ENCODE measurements at places on chromosomes 5 and 9.

GRCh38 chr9:69252436-69252835 lies 72.6 kb upstream of the ENTREP1 start:
- no peak for DNase-seq

- no peak for DNase-seq
Measured at GRCh38 chr5:151581347-151581746, 9.8 kb downstream of the FAT2 start.

DNA sequence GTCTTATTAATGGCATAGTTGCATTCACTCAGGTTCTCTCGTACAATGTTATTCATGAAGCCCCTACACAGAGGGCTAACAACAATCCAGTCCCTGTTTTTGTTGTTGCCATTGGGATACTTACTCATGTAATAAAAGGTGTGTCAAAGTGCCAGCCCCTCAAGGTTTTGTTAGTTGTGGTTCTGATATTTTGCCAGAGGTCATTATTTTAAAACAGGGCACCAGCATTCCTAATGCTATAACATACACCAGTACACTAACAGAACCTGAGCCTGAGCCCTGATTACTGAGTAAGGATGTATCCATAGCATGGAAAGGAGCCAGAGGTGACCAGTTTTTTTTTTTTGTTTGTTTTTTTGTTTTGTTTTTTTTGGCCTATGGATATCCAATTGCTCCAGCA lies 50.2 kb downstream of the SMC2 start:
- DNase-seq = no peak

DNA sequence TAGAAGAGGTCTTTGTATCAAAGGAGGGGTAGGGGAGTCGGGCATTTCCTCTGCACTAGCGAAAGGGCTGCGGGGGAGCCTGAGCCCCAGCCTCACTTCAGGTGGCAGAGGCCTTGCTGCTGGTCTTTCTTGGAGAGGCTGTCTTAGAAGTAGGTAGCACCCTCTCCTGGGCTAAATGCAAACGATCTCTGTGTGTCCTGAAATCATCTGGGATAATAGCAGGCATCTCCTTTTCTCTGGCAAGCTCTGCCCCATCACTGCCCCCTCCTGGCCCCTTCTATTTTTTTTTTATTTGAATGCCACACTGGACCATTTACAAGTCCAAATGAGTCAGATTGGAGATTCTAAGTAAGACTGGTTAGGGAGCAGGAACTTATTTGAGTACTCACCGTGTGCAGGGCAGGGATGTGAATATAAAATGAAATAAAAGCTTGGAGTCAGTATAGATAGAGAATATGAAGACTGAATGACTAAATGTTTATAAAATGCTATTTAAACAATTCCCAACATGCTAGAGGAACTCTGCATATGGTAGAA lies 137.1 kb downstream of the FGF1 start:
- no peak for DNase-seq

DNA sequence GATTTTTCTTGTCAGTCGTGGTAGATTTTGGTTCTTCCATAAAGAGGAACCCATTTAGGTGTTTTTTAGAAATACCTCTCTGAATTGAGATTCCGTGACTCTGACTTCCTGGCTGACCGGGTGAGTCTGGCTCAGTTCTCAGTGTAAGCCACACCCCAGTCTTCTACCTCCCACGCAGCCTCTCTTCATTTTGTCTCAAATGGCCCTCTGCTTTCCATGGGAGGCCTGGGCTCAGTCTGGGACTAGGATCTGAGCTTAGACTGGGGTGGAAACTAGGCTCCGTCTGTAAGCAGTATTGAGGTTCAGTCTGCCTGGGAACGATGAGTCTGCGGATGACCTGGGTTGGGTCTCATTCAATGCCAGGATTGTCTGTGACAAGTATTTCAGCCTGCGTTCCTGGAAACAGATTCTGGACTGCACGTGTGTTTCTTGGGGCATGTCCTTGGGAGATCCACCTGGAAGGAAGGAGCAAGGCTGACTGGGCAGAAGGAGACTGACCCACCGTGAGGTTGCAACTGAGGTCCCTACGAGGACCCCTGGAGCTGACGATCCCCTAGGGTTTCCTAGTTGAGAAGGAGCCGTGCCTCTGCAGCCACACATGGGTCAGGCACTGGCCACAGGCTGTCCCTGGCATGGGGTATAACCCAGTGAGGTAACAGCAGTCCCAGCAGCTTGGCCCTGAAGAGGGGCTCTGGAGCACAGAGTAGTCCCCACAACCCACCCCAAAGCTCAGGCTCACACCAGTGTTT lies 12.4 kb upstream of the CRB2 start:
- DNase-seq = no peak

- no peak for DNase-seq
Measured at GRCh38 chr5:175347027-175347426, 97.0 kb downstream of the DRD1 start.

GRCh38 chr5:122077366-122078115 lies 518 bp downstream of the LOX start:
- DNase-seq = no peak

DNA sequence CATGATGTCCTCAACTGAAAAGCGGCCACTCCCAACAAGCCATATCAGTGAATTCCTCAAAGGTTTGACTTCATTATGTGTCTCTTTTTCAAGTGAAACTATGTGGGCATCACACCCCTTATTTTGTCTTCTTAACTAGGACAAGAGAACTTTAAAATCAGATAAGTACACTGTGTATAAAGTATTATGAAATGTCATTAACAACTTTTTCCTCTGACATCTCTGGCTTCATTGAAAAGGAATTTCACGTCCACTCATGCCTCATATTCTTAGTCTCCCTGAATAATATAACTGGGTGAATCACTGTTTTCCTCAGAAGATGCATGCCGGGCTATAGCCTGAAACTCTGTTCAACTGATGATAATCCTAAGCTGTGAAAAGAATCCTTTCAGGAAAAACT lies 415.8 kb downstream of the ACTL7B start:
- DNase-seq = no peak

DNA sequence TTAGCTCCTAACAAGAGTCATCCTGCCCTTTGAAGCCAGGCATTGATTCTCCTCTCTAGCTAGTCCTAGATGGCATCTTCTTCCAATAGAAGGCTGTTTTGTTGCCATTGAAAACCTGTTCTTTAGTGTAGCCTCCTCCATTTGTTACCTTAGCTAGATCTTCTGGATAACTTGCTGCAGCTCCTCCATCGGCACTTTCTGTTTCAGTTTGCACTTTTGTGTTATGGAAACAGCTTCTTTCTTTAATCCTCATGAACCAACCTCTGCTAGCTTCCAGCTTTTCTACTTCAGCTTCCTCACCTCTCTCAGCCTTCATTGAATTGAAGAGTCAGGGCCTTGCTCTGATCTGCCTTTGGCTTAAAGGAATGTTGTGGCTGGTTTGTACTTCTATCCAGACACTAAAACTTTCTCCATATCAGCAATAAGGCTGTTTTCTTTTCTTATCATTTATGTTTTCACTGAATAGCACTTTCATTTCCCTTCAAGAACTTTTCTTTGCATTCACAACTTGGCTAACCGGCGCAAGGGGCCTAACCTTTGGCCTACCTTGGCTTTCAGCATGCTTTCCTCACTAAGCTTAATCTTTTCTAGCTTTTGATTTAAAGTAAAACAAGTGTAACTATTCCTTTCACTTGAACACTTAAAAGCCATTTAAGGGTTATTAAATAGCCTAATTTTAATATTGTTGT lies 166.5 kb upstream of the SLC12A2 start:
- no peak for DNase-seq

GRCh38 chr5:133611357-133612248 lies 738 bp downstream of the FSTL4 start:
- no peak for DNase-seq

DNA sequence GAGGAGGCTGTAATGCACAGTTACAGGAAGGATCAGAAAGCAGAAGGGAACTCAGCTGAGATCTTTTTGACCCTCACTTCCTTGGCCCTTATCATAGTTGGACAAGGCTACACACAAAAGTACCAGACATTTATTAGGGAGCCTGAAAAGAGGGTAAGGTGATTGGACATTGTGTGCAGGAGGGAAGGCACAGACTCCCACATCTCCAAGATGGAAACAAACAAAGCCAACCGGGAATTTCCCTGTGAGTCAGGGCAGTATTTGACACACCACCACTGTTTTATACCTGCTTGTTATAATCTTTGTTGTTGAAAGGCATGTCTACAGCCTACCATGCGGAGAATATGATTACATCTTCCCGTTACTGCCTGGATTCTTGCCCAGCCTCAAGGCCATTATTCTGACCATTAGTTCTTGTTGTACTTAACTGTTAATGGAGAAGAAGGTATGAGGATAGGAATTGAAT lies 3.0 kb upstream of the CCNG1 start:
- no peak for DNase-seq

GRCh38 chr9:38017149-38017884 lies 51.7 kb downstream of the SHB start:
- no peak for DNase-seq

DNA sequence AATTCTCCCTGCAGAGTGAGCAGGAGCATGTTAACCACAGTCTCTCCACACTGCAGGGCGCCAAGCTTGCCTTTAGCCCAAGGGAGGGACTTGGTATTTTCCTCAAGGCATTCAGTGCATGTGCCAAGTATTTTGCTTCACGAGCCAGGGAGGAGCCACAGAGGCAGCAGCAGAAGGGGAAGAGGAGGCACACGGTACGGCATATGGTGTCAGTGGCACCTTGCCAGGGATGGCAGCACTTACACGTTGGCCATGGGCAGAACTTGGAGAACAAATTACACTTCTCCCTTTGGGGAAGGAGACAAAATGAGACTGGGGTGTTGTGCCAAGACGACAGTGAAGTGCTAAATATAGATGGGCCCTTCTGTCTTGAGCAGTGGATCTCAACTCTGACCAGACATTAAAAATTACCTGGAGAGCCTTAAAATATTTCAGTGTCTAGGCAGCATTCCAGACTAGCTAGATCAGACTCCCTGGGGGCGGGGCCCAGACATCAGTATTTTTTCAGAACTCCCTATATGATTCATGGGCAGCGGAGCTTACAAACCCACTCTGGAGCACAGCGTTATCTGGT lies 155.8 kb downstream of the DRD1 start:
- DNase-seq = no peak

- no peak for DNase-seq
Measured at GRCh38 chr5:1516615-1517601, 6.9 kb downstream of the LPCAT1 start.

DNA sequence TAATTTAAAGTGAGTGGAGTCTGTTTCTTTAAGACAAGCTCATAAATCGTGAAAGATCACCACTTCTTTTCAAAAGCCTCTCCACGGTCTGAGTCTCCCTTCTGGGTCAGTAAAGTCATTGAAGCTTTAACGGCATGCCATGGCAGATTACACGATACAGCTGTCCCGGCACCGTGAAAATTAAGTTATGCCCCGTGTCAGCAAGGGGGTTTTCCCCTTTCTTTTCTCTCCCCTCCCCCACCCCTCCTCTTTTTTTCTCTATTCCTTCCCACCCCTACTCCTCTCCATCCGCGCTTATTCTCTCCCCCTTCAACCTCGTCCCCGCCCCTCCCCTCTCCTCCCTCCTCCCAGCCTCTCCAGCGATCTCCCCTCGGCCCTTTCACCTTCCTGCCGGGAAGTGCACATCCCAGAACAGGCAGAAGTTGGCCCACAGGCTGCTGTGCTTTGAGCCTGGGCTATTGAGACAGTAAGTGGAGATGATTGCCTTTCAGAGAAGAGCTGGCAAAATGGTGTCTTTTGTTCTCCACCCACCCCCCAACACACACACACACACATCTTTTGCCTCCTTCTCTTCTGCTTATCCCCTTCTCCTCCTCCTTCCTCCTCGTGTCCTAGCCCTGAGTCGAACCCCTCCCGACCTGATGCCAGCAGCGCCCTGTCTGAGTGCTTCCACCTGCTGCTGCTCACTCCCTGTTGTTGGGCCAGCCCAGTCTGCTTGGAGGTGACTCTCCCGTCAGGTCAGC lies 44.1 kb downstream of the GAS1 start:
- DNase-seq = no peak

GRCh38 chr9:128629136-128629535 lies 27.5 kb downstream of the DYNC2I2 start:
- DNase-seq = no peak

DNA sequence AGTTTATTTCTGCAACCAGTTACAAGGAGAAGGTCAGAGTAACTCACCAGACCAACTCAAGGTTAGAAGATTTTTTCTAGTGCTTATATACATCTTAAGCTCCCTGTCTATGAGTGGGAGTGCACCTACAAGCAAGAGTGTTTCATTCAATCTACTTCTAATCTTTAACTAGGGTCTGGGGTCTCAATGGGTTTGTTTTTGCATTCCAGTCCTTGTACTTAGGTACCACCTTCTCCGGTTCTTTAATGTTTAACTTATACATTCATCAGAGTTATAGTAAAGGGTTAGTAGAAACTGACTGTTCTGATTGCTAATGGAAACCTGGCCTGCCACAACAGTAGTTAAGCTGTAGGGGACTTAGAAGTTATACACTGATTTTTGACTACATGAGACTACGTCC lies 271.7 kb downstream of the HTR1A start:
- DNase-seq = no peak

DNA sequence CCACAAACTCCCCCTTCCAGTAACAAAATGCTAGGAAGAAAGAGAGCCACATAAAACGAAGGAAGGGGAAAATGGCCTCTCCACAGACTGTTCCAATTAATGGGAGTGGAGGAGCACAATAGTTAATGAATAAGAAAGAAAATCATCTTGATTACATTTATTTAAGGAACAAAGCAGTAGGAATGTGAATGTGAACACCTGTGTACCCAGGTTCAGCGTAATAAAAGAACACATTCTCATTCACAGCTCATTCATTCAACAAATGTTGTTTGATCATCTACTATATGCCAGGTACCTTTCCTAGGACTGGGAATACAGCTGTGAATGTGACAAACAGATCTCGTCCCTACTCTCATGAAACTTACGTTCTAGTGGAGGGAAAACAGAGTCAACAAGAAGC lies 35.7 kb downstream of the SIL1 start:
- no peak for DNase-seq

GRCh38 chr5:166561759-166562158 lies 1729.7 kb upstream of the WWC1 start:
- no peak for DNase-seq

DNA sequence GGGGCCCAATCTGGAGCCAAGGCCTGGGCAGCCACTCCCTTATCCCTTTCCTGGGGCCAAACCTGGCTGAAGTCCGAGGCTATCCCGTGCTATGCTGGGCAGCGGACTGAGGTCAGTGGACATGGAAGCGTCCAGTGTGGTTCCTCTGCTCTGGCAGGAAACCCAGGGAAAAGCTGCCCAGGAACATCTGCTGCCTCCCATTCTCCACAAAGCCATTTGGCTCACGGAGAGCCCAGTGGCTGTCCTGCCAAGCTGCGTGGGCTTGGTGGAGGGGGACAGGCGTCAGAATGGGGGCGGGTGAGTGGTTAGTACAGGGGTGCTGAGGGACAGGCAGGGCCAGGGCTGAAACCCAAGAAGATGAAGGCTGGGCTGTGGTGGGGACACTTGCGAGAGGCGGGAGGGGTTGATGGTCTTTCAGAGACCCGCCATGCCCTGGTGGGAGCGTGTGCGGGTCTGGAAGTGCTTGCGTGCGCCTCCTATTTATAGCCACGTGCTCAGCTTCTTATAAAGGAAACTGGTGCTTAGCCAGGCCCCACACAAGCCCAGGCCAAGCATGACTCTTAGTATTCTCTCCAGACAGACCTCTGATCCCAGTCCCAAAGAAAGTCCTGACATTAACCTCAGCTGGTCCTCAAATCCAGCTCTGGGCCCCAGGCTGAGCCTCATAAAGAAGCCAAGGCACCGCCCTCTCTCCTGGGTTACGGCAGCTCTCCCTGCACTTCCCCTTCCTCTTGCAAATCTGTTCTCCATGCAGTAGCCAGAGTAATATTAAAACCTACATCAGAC lies 9.4 kb upstream of the SLC6A7 start:
- no peak for DNase-seq
